ENCODE measurements at places on chromosomes 7 and 10. TPM values are rescaled to one million over a fixed set of nuclear protein-coding genes. Genes with fewer than 3 reads are reported as not detected.

TMEM72 gene
- total RNA-seq, result not detected

GRCh38 chr7:77771901-77772300 is 26.3 kb downstream of the TMEM60 start:
- no peaks in the 10 kb centered on the region for H3K4me1 ChIP-seq
- no peaks in the 10 kb centered on the region for H3K36me3 ChIP-seq
- H3K27ac ChIP-seq, result no peak overlapping the region

- peak; percentile 35 for DNase-seq
- peaks cover 18% of the 10 kb centered on the region for H3K36me3 ChIP-seq
- no peak overlapping the region for H3K27ac ChIP-seq
- H3K4me1 ChIP-seq, result peaks cover 4% of the 10 kb centered on the region
Observed at GRCh38 chr7:129665013-129665401, 53.5 kb downstream of the NRF1 start.

GRCh38 chr7:69739190-69739589 is 140.9 kb downstream of the AUTS2 start:
- H3K4me1 ChIP-seq, result peaks cover 42% of the 10 kb centered on the region
- no peak overlapping the region for H3K4me3 ChIP-seq
- no peaks in the 10 kb centered on the region for H3K27me3 ChIP-seq
- DNase-seq, result no peak
- H3K36me3 ChIP-seq, result no peaks in the 10 kb centered on the region

DNA sequence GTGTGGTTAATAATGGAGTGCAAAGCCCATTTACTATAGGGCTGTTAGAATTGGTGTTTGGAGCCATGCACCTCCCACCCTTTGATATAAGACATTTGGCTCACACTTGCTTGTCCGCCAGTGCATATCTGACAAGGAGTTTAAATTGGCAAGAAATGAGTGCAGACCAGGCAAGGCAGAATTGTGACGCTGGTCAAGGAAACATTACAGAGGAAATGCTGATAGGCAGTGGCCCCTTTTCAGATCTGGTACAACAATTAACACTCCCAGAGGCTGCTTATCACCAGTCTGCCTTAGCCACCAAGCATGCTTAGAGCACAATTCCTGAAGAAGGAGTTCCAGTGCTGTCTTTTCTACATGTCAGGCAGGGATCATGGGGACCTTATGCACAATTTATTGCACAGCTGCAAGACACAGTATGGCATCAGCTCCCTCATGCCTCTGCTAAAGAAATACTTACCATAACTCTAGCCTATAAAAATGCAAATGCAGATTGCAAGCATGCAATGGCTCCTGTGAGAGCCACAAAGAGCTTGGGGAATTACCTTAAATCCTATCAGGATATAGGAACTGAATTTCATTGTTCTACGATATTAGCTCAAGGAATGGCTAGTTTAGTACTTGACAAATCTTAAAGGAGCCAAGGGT is 35.2 kb downstream of the OR13A1 start:
- H3K36me3 ChIP-seq, result no peaks in the 10 kb centered on the region
- no peaks in the 10 kb centered on the region for H3K27me3 ChIP-seq
- H3K4me1 ChIP-seq, result peaks cover 27% of the 10 kb centered on the region
- no peak overlapping the region for H3K27ac ChIP-seq
- H3K4me3 ChIP-seq, result no peak overlapping the region

- DNase-seq, result no peak
- no peak overlapping the region for H3K27ac ChIP-seq
- H3K36me3 ChIP-seq, result no peaks in the 10 kb centered on the region
- H3K27me3 ChIP-seq, result no peaks in the 10 kb centered on the region
Observed at GRCh38 chr7:84482476-84482875, 287.9 kb upstream of the SEMA3A start.

All from neural progenitor cell (in vitro differentiated cells).